ENCODE measurements at places on chromosomes 16 and 17. TPM values are rescaled to one million over a fixed set of nuclear protein-coding genes. Genes with fewer than 3 reads are reported as not detected.

GRCh38 chr17:67733449-67733848 is 15.7 kb downstream of the NOL11 start:
- no peaks in the 10 kb centered on the region for H3K4me1 ChIP-seq
- H3K27ac ChIP-seq = no peak overlapping the region
- H3K36me3 ChIP-seq = no peaks in the 10 kb centered on the region
- H3K27me3 ChIP-seq = no peaks in the 10 kb centered on the region
- DNase-seq = no peak

DNA sequence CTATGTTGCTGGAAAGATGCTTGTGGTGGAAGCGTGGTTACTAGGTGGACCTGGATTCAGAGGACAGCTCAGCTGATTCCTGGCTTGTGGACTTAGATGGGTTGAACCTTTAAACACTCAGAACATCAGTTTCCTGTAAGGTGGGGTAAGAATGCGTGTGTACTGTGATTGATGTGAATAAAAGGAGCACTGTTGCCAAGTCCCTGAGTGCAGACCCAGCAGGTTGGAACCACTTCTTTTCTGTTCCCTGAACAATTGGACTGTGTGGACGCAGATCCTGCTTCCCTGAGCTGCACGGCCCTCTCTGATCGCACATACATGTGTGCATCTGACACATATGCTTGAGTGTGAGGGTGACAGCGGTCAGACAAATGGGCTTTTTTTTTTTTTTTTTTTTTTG is 37.5 kb downstream of the RPTOR start:
- H3K4me3 ChIP-seq = no peak overlapping the region
- no peaks in the 10 kb centered on the region for H3K36me3 ChIP-seq
- no peaks in the 10 kb centered on the region for H3K4me1 ChIP-seq
- no peak overlapping the region for H3K27ac ChIP-seq

DNA sequence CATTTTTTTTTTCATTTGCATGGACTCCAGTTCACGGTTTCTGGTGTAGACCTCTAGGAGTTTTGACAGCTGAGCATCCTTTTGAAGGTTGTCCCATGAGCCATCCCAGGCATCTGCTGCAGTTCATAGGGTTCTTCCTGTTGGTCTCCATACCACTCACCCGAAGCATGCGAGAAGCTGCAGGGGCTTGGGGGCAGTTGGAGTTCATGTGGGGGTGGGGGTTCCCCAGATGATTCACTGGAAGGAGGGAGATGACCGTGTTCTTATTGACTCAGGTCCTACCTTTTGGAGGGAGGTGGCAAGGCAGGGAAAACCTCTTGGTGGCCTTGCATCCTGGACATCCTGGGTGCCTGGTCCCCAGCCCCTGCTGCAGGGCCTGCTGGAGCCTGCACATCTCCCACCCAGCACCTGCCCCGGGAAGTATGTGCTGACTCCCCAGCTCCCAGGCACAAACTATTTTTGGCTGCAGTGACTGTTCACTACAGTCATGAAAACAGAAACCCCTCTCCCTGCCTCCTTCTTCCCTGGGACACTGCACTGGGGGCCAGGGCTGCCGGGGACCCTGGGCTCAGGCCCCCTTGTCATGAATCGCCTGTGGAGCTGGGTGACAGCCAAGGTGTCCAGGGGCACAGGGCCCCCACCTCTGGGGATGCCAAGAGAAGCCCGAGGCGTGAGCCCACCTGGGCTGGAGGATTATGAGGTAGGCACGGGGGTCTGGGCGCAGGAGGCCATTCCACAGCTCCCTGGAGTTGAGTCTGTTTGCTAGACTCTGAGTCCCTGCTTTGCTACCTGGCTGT is 64.9 kb upstream of the LGALS9 start:
- H3K4me1 ChIP-seq = peaks cover 5% of the 10 kb centered on the region
- DNase-seq = no peak
- H3K4me3 ChIP-seq = no peak overlapping the region
- H3K27me3 ChIP-seq = no peaks in the 10 kb centered on the region
- no peaks in the 10 kb centered on the region for H3K36me3 ChIP-seq

DNA sequence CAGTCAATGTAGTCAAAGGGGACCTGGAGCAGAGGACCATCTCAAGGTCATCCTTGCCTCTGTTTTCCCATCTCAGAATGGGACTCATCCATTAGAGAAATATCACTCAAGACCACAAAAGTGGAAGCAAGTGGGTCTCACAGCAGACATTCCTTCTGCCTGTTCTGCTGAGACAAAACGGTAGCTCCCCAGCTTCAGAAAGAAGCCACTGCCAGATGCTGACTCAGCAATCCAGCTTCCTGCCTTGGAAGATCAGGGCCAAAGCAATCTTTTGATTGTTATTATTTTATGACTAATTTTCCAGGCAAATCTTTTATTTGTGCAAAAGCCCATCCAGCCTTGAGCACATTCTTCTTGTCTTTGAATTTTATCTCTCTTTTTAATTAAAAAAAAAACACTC is 86.8 kb downstream of the CCT6B start:
- H3K27me3 ChIP-seq = no peaks in the 10 kb centered on the region
- H3K4me3 ChIP-seq = no peak overlapping the region
- H3K36me3 ChIP-seq = no peaks in the 10 kb centered on the region
- no peaks in the 10 kb centered on the region for H3K4me1 ChIP-seq

Gene MT4
- not detected for total RNA-seq

- no peak overlapping the region for H3K4me3 ChIP-seq
- H3K27ac ChIP-seq = no peak overlapping the region
- no peak for DNase-seq
- no peaks in the 10 kb centered on the region for H3K27me3 ChIP-seq
- no peaks in the 10 kb centered on the region for H3K36me3 ChIP-seq
Measured at GRCh38 chr16:66175058-66175457, 191.4 kb upstream of the CDH5 start.

DNA sequence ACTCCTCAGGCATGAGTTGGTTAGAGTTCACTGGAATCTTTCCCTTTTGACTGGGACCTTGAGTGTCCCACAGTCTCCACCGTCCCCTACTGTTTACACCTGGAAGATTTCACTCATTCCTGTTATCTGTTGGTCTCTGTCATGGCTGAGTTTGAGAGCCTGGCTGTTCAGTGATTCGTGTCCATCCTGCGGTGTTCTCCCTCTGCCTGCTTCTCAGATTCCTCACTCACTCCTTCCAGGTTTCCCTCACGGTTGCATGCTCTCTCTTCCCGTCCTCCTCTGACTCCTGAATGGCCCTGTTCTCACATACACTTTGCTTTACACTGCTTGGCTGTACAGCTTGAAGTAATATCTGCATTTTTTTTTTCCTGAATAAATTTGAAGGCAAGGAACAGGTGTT is 24.5 kb downstream of the OR1D5 start:
- no peak overlapping the region for H3K27ac ChIP-seq
- no peaks in the 10 kb centered on the region for H3K4me1 ChIP-seq
- DNase-seq = no peak
- no peak overlapping the region for H3K4me3 ChIP-seq
- H3K36me3 ChIP-seq = no peaks in the 10 kb centered on the region

DNA sequence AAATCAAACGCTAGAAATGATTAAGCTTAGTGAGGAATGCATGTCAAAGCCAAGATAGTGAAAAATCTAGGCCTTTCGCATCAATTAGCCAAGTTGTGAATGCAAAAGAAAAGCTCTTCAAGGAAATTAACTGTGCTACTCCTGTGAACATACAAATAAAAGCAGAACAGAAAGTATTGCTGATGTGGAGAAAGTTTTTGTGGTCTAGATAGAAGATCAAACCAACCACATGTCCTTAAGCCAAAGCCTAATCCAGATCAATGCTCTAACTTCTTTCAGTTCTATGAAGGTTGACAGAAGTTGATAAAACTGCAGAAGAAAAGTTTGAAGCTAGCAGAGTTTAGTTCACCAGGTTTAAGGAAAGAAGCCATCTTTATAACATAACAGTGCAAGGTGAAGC is 1044.6 kb downstream of the CDH11 start:
- no peak for DNase-seq
- no peak overlapping the region for H3K4me3 ChIP-seq
- no peaks in the 10 kb centered on the region for H3K4me1 ChIP-seq
- no peaks in the 10 kb centered on the region for H3K36me3 ChIP-seq
- no peaks in the 10 kb centered on the region for H3K27me3 ChIP-seq
- no peak overlapping the region for H3K27ac ChIP-seq

GRCh38 chr16:75087375-75087979 is 29.1 kb downstream of the LDHD start:
- no peak for DNase-seq
- H3K4me1 ChIP-seq = no peaks in the 10 kb centered on the region
- no peak overlapping the region for H3K4me3 ChIP-seq
- H3K27me3 ChIP-seq = no peaks in the 10 kb centered on the region
- no peaks in the 10 kb centered on the region for H3K36me3 ChIP-seq
- peak overlapping the region; percentile 56 for H3K27ac ChIP-seq

Gene RNF222
- not detected for total RNA-seq

DNA sequence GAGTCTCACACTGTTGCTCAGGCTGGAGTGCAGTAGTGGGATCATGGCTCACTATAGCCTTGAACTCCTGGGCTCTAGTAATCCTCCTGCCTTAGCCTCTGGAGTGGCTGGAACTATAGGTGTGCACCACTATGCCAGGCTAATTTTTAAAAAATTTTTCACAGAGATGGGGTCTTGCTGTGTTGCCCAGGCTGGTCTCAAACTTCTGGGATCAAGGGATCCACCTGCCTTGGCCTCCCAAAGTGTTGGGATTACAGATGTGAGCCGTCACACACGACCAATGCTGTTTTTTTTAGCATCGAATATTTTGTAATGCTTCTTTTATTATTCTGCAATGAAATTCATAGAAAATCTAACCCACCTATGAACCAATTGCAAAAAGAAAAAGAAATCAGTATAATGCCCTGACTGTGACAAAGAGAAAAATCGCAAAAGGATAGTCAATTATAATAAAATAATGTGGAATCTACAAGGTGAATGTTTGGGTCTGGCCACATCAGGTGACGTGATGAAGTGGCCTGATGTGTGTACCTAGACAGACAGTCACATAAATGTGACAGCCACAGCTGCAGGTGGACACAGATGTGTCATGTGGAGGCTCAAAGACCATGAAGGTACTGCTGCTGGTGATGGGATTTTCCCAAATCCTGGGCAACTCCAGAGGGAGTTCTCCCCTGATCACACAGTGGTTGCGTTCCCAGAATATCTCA is 33.6 kb upstream of the ZCCHC14 start:
- no peaks in the 10 kb centered on the region for H3K4me1 ChIP-seq
- no peak overlapping the region for H3K27ac ChIP-seq
- H3K36me3 ChIP-seq = no peaks in the 10 kb centered on the region
- no peaks in the 10 kb centered on the region for H3K27me3 ChIP-seq

GRCh38 chr17:33013596-33014375 is 22.1 kb downstream of the SPACA3 start:
- H3K27me3 ChIP-seq = no peaks in the 10 kb centered on the region
- H3K27ac ChIP-seq = no peak overlapping the region
- H3K4me1 ChIP-seq = no peaks in the 10 kb centered on the region
- H3K36me3 ChIP-seq = no peaks in the 10 kb centered on the region
